Kidney epithelial cell (primary cell): ENCODE measurements at places on chromosomes 7 and 10.

GRCh38 chr10:1002425-1003006, 14.3 kb downstream of the GTPBP4 start:
- no peak for DNase-seq

- no peak for DNase-seq
These were observed 333.3 kb downstream of the PRPF18 start for GRCh38 chr10:13920031-13920430.

GRCh38 chr10:80477813-80478212, 23.7 kb downstream of the TSPAN14 start:
- DNase-seq = peak; percentile 89

GRCh38 chr7:135553346-135553745, 4.4 kb upstream of the NUP205 start:
- no peak for DNase-seq

DNA sequence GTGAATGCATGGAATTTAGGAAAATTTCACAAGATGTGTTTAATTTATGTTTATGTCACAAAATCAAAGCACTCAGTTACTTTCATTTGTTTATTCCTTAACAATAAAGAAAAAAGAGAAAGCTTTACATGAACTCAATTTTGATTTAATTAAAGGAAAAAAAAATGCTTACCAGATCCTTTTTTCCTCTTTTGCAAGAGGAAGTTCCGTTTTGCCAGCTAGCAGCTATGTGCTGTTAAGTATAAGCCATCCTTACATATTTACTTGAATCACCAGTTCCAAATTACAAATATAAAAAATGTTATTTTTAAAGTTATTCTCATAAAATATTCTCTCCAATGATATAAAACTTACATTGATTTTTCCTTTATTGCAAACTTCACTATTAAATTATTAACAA, 12.7 kb downstream of the MRC1 start:
- DNase-seq = no peak

GRCh38 chr10:80173466-80173865, 31.9 kb downstream of the ANXA11 start:
- no peak for DNase-seq

DNA sequence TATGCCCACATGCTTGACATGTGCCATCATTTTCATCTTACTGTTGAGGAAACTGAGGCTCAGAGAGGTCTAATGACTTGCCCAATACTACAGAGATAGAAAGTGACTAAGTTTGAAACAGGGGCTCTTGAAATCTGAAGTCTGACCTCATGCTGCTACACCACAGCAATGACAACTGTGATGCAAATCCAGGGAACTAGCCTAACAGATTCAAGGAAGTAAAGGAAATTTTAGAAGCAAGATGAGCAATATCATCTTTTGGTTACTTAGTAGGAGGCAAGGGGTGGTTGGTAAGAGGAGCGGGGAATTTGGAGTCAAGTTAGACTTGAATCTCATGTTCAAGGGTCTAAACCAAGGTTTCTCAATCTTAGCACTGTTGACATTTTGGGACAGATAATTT, 26.3 kb upstream of the OSBPL3 start:
- DNase-seq = no peak
